ENCODE measurements at places on chromosomes 11 and 22. TPM values are rescaled to one million over a fixed set of nuclear protein-coding genes. Genes with fewer than 3 reads are reported as not detected.

C22orf31 gene
- not detected for polyA plus RNA-seq

PANX2 gene
- 4.3 TPM for polyA plus RNA-seq

DERL3 gene
- polyA plus RNA-seq, result 0.40 TPM

- DNase-seq, result peak; percentile 87
Measured at GRCh38 chr11:66479394-66480116, 679 bp upstream of the DPP3 start.

- no peak for DNase-seq
Measured at GRCh38 chr11:46850829-46851380, 4.8 kb upstream of the CKAP5 start.

All from A549 (cell line).